Erythroblast (primary cell): ENCODE measurements at places on chromosomes 11 and 22.

DNA sequence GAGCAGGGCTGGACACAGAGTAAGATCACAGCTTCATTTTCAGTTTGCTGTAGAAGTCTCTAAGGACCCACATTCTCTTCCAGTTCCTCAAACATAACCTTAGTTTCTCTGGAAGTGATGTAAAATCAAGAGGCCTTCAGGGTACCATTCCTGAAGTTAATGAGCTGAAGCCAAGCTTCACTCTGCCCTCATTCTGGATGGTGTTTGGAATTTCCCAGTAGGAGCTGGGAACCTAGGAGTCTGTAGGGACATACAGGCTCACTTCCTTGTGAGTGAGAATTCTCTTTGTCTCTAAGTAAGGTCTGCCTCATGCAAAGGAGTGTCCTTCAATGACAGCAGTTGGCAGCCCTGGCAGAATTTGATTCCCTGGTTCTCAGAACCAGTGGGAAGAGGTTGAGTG lies 142.4 kb upstream of the NARS2 start:
- DNase-seq, result no peak

GRCh38 chr22:44493206-44493605 lies 4.8 kb downstream of the RTL6 start:
- DNase-seq, result no peak

DNA sequence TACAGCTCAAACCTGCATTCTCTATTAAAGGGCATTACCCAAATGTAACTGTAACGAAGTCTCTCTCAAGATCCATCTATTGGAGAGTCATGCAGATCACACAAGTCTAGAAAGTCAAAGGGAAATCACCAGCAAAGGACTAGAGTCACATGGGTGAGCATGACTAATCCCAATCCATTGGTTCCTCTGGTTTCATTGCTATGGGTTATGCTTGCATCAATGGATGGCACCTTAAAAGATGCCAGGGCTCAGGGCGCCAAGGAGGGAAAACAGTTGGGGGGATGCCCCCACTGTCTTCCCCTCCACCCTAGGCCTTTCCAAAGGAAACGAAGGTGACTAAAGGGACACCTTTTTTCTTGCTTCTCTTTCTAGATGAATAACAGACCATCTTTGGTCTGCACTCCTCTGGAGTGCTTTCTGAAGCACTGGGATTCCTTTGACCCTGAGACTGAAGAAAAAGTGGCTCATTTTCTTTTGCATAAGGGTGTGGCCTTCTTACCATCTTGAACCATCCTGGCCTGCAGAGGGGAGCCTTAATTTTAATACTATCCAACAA lies 8.1 kb downstream of the NXPE4 start:
- DNase-seq, result no peak

DNA sequence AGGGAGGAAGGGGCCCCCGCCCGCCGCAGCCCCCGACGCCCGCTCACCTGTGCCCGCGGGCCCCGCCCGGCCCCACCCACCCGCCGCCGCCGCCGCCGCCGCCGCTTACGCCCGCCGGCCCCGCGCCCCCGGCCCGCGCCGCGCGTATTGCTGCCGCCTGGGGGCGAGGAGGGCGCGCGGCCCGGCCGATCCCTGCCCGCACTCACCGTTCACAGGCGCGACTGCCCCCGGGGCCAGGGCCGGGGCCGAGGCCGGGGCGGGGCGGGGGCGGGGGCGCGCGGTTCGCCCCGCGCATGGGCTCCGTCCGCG lies 212 bp downstream of the HRAS start:
- no peak for DNase-seq

GRCh38 chr22:43345761-43346301 lies 2.7 kb upstream of the SCUBE1 start:
- DNase-seq, result no peak

DNA sequence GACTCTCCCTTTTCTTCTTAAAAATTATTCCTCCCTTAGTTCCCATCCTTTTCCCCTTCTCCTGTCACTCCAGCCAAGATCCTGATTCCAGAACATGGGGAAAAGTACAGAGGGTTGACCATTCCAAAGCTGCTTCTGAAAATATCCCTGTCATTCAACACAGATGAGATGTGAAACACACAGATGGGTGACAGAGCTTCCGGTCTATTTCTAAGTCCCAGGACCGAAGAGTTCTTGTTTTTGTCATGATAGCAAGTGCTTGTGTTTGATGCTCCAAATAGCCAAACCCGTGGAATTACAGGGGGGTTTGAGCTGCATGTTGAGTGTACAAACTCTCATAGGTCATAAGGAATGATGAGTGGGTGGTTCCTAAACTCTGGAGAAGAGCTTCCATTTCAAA lies 57.9 kb downstream of the PARVA start:
- no peak for DNase-seq

GRCh38 chr11:94120946-94121345 lies 7.7 kb upstream of the PANX1 start:
- DNase-seq, result no peak

- DNase-seq, result no peak
Measured at GRCh38 chr22:50600538-50600937, at the start of gene MAPK8IP2. Gene MAPK8IP2 (plus strand): TSS chr22:50600793. CDS start chr22:50600819, 26 bp downstream.

DNA sequence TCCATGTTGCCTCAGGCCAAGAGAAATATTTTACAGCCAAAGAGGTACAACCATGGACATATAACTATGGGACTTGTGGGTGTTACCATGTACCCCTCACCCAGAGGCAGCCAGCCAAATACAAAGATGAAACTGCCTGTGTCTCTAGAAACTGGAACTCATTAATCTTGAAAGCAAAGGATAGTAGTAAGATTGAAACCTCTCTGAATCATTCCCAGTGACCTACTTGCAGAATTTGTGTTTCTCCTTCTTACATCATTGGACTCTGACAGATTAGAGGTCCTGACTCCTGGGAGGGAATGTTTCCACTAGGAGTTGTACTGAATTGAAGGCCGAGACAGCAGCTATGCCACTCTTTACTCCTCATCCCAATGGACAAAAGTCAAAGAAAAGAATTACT lies 257.4 kb upstream of the UBASH3B start:
- DNase-seq, result no peak

DNA sequence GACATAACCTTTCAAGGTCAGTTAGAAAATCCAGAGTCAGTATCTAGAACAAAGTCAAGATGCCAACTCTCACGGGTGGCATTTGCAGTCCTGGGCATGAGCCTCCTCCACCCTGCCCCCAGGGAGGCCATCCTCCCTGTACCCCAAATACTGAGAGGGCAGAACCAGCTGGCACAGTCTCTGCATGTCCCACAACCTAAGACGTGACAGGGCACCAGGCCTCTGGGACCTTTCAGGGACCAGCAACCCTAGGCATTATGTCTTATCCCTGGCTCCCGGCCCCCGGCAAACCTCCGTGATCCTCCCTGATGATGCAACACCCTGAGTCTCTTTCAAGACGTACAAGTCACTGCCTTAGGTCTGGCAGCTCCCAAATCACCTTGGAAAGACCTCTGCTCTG lies 2.0 kb downstream of the MB start:
- no peak for DNase-seq

DNA sequence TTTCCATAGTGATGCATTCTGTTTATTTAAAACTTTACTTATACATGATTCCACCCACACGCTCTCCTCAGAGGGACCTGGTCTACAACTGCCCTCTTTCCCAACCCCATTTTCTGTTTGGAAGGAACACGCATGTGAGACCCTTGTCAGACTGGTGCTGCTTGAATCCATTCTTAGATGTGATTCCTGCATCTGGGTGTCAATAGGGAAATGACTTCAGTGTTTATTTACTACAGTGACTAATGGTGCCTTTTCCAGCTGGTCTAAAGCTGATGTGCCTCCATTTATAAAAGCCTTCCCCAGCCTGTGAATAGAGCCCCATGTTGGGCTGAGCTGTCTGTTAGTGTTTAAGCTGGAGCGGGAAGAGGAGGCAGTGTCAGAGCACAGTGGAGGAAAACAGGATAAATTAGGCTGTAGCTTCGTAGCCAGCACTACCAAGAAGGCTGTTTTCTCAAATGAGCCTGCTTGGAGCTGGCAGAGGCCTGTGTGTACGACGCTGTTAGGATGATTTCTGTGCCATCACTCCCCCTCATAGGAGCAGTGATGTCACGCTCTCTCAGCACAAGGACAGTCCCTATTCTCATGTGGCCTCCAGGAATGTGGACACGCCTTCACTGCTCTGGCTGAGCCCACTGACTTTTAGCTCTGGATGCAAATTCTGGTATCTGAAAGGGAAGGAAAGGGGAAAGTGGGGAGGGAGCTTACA lies 18.9 kb upstream of the C11orf96 start:
- no peak for DNase-seq

DNA sequence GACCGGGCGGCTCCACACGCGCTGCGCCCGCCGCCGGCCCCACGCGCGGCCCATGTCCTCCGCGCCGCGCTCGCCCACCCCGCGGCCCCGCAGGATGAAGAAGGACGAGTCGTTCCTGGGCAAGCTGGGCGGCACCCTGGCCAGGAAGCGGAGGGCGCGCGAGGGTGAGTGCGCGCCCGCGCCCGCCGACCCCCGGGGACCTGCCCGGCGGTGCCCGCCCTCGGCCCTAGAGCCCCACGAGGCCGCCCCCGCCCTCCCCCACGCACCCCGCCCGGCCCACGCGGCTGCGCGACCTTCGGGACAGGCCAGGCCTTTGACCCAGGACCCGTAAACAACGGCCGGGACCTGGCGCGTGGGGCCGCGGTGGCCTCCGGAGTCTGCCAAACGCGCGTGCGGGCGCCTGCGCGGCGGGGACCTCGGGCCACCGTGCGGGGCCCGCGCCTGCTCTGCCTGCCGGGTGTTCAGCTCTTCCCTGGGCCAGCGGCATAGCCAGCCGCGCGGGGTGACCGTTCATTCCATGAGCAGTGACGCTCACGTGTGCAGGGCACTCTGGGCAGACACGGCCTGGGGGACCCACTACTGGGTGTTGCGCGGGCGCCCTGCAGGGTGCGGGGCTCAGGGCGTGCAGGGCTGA lies at the start of gene PARVB:
TSS of gene PARVB (plus strand) at position 15 of the 634 bp plus-strand sequence. CDS start at position 53, 38 bp downstream.
- peak; percentile 70 for DNase-seq

DNA sequence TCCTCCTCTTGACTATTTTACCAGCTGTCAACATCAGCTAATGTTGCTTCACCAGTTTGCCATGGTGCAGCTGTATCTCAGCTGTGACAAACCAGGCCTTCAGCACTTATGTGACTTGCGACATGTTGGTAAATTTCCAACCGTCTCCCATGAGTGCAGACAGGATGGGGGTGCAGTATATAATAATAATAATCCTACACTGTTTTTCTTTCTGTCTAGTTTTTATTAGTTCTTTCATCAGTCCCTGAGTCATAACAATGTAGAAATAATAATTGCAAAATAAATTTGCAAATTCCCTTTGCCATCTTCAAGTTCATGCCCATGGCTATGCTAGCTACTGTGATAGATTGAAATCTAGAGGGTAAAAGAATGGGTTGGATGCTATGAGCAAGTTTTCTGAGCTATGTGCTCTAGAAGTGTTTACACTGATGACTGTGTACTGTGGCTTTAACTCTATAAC lies 4.9 kb downstream of the MMP13 start:
- no peak for DNase-seq

- DNase-seq, result no peak
Measured at GRCh38 chr22:50622723-50623327, 5.1 kb downstream of the ARSA start.

DNA sequence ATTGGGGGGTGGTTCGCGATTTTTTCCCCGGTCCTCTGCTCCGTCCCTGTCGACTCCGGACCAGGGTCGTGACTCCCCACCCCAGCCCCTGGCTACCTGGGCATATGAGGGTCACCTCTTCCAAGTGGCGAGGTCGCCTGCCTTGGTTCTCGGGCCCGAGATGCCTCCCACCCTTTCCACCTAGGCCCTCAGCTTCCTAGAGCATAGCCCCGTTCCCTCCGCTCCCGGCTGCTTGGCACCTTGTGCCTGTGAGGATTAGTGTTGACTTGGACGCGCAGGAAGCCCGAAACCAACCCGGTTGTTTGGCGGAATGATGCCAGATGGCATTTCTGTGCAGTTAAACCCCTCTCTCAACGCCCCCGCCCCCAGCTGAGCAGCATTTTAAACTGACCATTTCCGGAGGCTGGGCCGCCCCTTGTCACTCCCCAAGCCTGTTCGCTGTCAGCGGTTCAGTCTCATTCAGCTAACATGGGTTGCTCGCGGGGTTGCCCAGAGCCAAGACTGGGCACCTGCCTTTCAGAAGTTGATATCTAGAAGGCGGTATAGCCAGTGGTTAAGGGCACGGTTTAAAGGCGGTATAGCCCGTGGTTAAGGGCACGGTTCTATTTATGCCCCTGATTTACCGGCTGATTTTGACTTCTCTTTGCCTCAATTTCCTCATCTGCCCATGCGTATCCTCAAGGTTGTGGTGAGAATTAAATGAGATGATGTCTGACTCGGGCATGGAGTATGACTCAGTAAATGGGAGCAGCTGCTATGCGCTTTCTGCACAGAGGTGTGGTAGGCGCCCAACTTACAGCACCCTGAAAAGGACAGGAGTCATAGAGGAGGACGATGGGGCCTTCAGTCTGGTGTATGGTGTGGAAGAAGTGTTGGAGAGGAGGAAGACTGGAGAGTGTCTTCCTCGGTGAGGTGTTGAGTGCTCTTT lies 639 bp downstream of the INCENP start:
- DNase-seq, result peak; percentile 72

DNA sequence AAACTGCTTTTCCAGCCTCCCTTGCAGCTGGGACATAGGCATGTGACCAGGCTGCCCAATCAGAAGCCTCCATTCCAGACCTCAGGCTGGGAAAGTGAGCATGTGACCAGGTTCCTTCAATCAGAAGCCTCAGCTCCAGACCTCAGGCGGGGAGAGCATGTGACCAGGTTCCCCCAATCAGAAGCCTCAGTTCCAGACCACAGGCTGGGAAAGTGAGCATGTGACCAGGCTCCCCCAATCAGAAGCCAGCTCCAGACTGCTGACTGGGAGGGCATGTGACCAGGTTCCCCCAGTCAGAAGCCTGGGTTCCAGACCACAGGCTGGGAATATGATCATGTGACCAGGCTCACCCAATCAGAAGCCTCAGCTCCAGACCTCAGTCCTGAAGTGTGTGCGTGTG lies 11.7 kb upstream of the IL2RB start:
- DNase-seq, result peak; percentile 50

GRCh38 chr11:88543902-88544655 lies 206.5 kb upstream of the CTSC start:
- DNase-seq, result peak; percentile 70

DNA sequence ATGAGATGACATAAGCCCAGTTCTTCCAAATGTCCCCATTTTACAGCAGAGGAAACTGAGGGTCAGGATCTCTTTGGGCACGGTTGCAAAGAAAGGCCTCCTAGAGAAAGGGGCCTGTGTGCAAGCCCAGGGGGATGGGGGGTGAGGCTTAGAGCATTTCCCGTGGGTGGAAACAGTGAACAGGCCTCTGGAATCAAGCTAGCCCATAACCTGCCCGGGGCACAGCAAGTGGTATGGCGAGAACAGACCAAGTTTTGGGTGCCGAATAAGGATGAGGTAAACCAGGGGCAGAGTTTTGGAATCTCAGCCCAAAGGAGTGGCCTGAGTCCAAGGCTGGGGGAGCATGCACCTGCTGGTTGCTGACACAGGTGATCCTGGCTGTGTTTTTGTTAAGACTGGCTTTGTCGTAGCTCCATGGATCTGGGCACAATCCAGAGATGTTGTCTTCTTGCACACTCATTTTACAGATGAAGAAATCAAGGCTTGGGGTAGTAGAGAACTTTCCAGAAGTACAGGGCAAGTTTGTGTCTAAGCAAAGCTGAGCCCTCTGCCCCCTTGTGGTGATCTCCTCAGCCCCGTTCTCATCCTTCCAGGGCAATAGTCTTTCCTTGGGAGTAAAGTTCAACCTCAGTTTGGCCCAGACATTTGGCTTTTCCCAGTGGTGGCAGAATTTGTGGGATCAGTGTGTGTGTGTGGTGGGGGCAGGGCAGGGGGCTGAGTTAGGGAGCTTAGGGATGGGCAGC lies 53.5 kb upstream of the MYEOV start:
- DNase-seq, result peak; percentile 20

- no peak for DNase-seq
Measured at GRCh38 chr11:119445850-119446249, 22.9 kb upstream of the THY1 start.
